ENCODE measurements at places on chromosomes 4 and X.

GRCh38 chr4:27168783-27169182 lies 308.1 kb downstream of the STIM2 start:
- no peak for DNase-seq

GRCh38 chr4:155675709-155676429 lies 9.2 kb downstream of the GUCY1A1 start:
- DNase-seq: no peak

DNA sequence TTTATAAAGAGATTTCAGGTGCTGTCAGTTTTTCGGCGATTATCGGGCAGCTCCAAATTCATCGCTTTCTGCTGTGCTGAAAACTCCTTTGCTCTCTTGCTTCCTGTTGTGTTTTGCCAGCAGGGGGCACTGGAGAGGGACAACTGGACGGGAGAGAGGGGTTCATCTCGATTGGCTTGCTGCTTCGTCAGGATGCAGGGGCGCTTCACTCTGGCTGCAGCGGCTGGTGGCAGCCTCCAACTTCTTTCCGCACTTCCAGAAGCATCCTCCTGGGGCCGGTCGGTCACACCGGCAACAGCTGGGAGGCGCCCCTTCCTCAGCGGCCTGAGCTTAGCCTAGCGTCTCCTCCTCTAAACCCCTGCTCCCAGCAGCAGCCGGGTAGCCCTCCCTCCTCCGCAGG lies 29.5 kb downstream of the MSL3 start:
- DNase-seq: peak; percentile 41

GRCh38 chrX:1507511-1508463 lies 29.2 kb downstream of the P2RY8 start:
- no peak for DNase-seq

DNA sequence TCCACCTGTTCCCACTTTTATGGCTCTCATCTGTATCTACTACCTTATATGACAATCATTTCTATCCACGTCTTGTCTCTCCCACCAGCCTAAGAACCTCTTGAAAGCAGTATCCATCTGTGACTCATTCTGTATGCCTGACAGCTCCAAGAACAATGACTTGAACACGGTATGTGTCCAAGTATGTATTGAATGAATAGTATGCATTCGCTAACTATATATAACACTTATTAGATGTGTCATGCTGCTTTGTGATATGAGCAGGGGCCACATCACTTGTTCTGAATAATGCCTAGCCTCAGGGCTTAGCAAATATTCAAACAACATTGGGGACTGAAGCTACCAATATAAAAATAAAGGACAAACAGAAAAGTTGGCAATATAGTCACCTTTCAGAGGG lies 4.9 kb downstream of the OPHN1 start:
- no peak for DNase-seq

DNA sequence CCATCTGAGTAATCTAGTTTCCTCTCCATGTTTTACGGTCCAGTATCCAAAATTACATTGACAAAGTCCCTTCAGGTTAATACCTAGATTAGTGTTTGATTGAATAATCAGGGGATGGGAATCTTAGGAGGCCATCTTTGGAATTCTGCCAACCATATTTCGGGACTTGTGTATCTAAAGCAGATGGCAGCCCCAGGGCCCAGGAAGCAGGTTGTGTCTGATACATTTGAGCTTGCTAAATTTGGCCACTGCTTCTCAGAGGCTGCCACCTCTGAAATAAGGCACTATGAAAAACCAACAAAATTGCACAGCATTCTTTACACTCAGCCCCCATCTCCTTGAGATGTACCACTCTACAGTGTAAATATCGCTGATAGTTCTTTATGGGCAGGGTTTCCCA lies 102.1 kb downstream of the ASB9 start:
- no peak for DNase-seq

DNA sequence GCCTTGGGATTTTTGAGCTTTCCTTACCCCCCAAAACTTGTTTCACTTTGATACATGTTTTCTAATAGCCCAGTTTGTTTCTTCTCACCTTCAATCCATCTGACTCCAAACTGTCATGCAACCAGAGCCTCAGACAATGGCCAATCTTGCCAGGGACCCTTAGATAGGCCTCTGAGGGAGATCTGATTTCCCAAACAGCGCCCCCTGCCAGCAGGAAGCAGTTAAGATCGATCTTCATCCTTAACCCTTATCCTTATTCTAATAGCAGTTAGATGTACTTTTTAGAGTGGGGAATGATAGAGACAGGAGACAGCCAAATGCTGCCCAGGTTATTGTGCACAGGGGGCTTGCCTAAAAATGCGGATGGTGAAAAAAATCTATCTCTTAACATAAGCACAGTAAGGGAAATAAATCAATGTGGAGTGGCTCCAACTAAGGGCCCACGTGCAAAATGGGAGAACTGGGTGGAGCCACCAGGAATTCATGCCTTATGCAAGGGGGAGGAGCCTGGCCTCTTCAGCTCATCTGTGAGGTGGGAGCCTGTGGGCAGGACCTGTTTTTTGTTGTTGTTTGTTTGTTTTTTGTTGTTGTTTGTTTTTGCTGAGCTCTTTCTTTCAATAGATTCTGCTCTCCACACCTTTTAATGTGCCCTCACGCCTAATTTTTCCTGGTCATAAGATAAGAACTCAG lies 833.6 kb upstream of the AGA start:
- no peak for DNase-seq

DNA sequence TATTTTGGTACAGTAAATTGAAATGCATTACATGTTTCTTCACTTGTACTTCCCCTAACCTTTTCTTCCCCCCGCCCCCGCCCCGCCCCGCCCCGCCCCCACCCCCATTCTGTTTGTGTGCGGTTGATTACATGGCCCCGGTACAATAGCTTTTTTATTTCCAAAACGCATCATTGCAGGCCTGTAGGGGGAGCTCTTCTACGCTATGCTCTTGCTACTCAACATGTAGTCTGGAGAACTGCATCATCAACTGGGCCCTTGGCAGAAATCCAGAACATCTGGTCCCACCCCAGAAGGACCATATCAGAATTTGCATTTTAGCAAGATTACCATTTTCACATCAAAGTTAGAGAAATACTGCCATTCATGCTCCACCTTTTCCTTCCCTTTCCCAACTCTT lies 333.3 kb upstream of the DDX53 start:
- no peak for DNase-seq

GRCh38 chrX:136531951-136532350 lies at the start of gene VGLL1:
Gene VGLL1, plus strand, starts transcription at chrX:136532215. Its CDS starts 3,806 bp downstream, at chrX:136536021.
- DNase-seq: no peak

DNA sequence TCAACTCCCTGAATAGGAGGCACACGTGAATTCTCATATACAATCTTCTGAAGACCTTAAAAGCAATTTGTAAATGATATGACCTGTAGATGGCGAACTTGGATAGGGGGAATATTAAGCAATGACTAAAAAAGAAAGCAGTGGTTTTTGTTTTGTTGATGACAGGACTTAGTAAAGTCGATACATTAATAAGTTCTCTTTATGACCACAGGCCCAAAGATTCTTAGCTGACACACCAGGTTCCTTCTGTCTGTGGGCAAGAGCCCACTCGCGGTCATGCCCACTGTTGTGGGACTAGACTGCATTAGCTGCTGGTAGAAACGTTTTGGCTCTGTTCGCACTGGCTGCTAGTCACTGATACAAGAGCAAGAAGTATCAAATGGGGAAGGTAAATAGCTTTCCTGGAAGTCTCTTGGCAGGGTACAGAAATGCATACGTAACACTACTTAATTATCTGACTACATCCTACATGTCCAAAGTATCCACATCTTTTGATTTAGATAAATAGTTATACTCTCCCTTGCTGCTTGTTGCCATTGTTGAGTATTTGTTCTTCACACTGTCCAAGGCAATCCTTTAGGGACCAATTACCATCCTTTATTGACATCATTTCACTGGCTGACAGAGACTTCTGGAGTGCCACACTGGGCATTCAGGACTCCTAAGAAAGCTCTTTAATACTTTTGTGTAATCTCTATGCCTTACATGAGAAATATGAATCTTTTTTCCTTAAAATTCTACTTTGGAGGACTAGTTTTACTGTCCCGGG lies 31.0 kb downstream of the ALPK1 start:
- no peak for DNase-seq

DNA sequence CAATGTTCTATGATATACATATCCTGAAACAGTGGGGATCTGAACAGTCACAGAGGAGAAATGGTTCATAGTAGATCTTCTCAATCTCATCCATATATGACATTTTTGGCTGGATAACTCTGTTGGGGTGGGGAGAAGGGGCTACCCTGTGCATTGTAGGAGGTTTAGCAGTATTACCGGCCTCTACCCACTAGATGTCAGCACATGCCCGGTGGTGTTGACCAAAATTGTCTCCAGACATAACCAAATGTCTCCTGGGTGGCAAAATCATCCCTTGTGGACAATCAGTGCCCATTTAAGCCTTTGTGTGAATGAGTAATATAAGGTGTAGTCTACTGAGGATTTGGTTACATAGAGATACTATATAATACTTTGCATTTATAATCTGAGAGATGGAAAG lies 89.9 kb downstream of the PLS3 start:
- DNase-seq: no peak

- no peak for DNase-seq
These were observed 33.0 kb downstream of the PPA2 start for GRCh38 chr4:105440890-105441289.

DNA sequence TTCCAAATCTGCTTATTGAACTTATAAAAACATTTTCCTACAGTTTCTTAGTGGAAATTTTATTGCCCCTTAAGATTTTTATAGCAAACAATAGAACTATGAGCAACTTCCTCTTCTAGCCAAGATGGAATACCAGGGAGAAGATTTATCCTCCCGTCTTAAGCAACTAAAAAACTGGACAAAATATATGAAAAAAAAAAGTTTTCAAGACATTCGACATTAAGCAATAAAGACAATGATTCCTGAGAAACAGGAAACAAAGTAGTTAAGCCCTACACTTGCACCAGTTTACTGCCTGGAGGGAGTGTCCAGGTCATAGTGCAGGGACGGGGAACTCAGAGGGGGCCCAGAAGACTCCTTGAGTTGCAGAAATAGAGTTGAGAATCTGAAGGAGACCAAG lies 516.1 kb upstream of the DIPK2B start:
- no peak for DNase-seq

GRCh38 chr4:3491681-3492405 lies 28.7 kb downstream of the DOK7 start:
- DNase-seq: no peak

DNA sequence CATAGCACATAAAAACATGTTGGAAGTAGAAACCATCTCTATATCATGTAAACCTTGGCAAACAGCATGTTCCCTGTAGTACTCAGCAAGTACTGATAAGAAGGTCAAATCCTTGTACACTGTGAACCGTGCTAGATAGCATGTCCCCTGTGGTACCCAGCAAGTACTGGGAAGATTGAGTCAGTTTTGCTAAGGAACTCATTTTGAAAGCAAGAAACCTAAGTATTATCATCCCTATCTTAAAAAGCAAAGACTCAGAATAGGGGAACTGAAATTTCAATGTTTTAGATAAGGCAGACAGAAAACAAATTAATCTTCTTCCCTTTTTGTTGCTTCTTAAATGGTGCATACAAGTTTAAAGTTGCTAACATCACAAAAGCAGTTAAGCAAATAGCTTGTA lies 180.2 kb downstream of the RBM46 start:
- no peak for DNase-seq

DNA sequence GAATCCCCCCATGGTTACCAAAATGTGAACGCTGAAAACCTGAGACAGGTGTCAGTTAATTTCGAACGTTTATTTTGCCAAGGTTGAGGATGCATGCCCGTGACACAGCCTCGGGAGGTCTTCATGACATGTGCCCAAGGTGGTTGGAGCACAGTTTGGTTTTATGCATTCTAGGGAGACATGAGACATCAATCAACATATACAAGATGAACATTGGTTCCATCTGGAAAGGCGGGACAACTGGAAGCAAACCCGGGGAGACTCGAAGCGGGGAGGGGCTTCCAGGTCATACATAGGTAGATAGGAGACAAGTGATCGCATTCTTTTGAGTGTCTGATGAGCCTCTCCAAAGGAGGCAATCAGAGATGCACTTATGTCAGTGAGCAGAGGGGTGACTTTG lies 11.0 kb upstream of the SH3BP2 start:
- no peak for DNase-seq

- peak; percentile 14 for DNase-seq
These were observed 500 bp downstream of the GAR1 start for GRCh38 chr4:109816082-109816442.

GRCh38 chr4:81506731-81507130 lies 35.0 kb upstream of the RASGEF1B start:
- no peak for DNase-seq

GRCh38 chrX:16665089-16665488 lies 15.1 kb downstream of the S100G start:
- no peak for DNase-seq

- DNase-seq: no peak
These were observed 215.3 kb upstream of the AR start for GRCh38 chrX:67328476-67328875.

DNA sequence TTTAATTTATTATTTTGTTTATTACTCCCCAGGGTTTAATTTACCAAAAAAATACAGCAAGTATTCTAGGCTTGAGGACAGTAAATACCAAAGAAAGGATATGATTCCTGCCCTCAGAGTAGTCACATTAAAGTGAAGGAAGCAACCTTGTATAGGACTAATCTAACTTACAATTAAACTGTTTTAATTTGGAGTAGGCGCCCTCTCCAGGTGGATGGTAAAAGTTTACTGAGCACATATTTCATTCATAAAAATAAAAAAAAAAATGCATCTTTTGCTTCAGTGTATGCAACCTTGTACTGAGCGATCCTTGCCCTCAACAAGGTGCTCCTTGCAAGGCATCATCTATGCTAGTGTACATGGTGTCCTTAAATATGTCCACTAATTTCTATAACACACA lies 72.0 kb upstream of the MAGEB16 start:
- DNase-seq: no peak

DNA sequence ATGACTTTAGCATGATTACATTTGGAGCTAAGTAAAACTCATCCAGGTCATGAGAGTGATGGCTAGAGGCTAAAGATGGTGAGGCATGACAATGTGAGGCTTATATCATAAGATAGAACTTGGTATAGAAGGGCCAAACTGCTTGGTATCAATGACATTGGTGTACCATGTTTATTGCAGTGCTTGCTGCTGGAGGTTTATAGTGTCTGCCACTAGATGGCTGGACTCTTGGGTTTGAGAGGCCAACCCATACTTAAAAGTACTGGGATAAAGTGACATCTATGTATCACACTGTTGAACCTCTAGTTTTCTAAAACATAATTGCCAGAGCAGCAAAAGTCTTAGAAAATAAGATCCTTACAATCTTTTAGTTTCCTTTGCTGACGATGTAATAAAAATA lies 83.0 kb upstream of the TACR3 start:
- DNase-seq: no peak

DNA sequence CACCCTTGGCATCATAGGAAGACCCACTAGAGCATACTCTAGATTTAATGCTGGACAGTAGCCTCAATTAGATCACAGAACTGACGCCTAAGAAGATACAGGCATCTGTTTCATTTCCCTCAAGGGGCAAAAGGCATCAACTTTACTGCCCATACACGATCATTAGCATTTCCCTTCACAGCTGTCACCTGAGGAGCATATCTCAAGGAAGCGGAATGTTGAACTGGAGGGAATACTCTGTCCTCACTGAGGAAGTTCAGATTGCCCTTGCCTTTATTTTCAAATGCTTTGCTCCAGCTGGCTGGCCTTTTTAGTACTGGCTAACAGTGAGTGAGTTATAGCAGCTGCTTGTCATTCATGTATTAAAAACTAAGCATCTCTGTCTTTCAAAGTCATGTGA lies 508.4 kb upstream of the GALNT7 start:
- no peak for DNase-seq

GRCh38 chr4:36123906-36124305 lies 120.4 kb downstream of the ARAP2 start:
- DNase-seq: no peak

GRCh38 chrX:114580336-114580735 lies 3.5 kb upstream of the HTR2C start:
- no peak for DNase-seq

All from activated T-helper 1 cell treated with anti-CD3 and anti-CD28 coated beads, Interleukin-2, amount 50 U/mL, for 16 hours (primary cell).